ENCODE measurements at places on chromosomes 16 and 17.

DNA sequence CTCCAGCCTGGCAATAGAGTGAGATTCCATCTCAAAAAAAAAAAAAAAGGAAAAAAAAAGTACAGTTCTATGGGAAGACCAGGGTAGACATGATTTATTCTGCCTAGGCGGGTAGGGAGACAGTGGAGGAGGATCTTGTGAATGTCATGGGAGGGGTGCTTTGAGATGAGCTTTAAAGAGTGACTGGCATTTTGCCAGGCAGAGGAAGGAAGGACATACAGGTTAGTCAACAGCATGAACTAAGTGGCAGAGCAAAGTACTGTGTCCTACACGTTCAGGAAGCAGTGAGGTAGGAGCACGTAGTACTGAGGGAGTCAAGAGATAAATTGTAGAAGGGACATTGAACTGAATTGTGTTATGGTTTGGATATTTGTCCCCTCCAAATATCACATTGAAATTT, 451.5 kb downstream of the TOX3 start:
- DNase-seq = no peak

DNA sequence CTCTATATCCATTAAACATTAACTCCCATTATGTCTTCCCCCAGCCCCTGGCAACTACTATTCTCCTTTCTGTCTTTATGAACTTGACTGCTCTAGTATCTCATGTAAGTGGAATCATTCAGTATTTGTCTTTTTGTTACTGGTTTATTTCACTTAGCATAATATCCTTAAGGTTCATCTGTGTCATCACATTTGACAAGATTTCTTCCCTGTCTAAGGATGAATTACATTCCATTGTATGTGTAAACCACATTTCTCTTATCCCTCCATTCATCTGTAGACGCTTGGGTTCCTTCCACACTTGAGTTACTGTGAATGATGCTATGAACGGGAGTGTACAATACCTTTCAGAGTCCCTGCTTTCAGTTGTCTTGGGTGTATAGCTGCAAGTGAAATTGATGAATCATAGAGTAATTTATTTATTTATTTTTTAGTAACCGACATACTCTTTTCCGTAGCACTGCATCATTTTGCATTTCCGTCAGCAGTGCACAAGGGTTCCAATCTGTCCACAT, 399.7 kb upstream of the RBFOX1 start:
- DNase-seq = no peak

DNA sequence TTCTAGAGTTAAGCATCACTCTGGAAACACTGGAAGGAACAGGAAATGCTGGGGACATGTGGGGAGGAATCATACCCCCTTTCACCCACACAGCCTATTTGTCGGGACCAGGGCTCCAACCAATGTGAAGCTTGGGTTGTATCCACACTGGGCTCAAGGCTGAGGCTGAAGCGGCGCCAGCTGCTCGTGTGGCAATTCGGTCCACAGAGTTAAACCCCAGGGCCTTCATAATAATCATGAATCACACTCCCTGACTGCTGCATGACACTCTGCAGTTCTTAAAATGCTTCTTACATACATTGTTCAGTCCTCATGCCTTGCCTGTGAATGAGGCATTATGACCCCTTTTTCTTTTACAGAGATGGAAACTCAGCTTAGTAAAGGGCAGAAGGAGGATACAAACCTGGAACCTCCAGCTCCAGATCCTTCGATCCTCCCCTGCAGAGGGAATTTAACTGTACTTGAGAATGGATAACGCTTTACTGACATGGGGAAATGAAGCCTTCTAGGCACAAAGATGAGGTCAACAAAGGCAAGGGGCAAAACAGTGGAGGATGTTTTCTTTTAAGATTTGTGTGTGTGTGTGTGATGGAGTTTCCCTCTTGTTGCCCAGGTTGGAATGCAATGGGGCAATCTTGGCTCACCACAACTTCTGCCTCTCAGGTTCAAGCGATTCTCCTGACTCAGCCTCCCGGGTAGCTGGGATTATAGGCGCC, 72.7 kb downstream of the SOX9 start:
- no peak for DNase-seq

DNA sequence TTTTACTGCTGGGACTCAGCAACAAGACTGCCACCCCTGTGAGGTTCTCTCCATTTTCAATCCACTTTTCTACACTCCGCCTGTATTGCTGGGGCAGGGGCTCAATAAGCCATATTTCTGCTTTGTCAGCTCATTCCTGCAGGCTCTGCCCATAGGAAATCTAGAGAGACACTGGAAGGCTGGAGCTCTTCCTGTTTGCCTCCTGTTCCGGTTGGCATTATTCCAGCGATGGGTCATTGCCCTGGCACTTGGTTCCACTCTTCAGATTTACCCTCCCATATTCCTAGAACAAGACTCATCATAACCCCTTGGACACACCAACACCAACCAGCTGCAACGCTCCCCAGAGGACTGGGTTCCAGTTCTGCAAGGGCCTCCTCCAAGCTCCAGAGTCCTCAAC, 210.4 kb downstream of the CA10 start:
- DNase-seq = no peak

DNA sequence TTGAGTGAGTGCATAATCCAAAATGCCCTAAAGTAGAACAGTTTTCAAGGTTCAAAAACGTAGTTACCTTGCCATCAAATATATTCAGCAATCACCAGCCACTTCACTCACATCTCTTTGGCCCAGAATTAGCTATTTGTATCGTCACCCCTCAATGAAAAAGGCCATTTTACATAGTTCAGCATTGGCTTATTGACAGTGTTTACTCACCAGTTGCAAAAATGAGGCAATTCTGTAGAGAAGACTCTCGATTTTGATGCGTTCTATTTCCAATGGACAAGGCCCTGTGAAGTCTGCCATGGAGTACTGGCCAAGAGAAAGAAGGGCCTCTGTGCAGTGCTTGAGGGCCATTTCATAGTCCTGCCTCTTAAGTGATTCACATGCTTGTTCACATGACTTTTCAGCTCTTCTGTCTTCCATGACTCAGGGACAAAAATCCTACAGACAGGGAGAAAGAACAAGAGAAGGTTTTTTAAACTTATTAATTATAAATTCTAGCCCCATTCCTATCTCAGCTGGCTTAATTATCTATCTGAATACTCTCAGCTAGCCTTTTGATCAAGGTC, 26.5 kb downstream of the HELZ start:
- DNase-seq = no peak

GRCh38 chr17:81440051-81440471, 44.8 kb downstream of the BAHCC1 start:
- DNase-seq = no peak

- DNase-seq = no peak
These were observed 50.7 kb downstream of the SMURF2 start for GRCh38 chr17:64611369-64611768.

DNA sequence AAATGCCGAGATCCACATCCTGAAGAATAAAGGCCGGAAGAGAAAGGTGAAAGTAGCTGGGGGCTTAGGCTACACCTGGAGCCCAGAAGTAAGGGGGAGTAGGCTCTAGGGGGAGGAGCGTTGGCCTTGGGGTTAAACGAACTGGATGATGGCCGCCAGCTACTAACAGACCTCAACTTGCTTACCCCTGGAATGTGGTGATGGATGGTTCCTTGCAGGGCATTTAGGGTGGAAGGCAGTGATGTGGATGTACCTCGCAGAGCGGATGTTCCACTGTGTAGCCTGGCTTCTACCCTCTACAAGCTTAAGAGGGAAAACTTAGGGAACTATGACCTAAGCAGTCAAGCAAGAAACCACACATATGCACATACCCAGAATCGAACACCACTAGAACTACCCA, 2.3 kb upstream of the MAZ start:
- no peak for DNase-seq

DNA sequence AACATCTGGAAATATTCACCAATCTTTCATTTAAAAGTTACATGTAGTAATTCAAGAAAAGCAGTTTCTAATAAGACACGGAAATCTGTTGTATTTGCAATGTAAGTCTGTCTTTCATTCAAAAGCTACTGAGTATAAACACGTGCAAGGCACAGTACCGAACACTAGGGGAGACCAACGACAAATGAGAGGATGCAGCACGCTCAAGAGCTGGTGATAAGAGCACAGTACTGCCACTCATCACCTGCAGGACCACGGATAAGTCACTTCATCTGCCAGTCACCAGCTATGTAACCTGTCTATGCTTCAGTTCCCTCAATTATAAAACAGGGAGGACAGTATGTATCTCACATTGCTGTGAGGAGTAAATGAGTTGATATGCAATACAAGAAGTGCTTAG, 67.1 kb downstream of the CLEC18A start:
- DNase-seq = peak; percentile 5

DNA sequence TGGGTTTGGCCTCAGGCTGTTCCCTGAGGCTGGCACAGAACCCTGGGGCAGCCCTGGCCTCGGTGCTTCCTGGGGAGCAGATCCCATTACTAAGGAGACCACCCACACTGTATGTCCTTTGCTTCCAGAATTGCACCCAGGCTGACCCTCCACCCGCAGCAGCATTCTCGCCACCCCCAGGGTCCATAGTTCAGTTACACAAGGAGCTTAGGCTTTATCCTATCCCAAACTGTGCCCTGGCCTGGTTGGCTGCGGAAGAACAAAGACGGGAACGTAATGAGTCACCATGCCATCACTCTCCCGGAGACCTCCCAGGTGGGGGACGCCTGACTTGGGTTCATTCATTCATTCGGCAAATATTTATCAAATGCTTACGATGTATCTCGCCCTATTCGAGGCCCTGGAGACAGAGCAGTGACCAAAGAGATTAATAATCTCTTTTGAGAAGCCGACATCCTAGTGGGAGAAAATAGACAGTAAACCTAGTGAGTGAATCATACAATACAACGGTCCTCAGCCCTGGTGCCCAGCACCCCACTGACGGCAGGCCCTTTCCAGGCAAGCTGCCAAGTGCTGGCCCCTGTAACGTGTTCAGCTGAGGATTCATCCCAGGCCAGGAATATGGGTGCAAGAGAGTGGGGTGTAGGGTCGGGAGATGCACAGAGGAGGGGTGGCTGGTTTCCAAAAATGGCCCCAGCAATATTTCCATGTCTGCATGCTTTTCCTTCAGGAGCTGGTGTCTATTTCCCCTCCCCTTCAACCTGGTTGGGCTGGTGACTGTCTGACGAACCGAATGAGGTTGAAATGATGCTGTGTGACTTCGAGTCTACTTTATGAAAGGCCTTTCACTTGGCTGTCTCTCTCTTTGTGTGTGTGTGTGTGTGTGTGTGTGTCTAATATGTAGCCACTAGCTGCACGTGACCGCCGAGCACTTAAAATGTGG, 134.2 kb downstream of the MGAT5B start:
- no peak for DNase-seq

Data from stimulated activated CD4-positive, alpha-beta T cell treated with anti-CD3 and anti-CD28 coated beads, Interleukin-4, amount 100 ng/mL, for 4 hours (primary cell).